CD4-positive, alpha-beta T cell treated with Interleukin-10 for 1 hour (primary cell): ENCODE measurements at places on chromosomes 2 and 18.
A peak's percentile ranks its signal among the peaks of the same experiment; 100 is the strongest.

DNA sequence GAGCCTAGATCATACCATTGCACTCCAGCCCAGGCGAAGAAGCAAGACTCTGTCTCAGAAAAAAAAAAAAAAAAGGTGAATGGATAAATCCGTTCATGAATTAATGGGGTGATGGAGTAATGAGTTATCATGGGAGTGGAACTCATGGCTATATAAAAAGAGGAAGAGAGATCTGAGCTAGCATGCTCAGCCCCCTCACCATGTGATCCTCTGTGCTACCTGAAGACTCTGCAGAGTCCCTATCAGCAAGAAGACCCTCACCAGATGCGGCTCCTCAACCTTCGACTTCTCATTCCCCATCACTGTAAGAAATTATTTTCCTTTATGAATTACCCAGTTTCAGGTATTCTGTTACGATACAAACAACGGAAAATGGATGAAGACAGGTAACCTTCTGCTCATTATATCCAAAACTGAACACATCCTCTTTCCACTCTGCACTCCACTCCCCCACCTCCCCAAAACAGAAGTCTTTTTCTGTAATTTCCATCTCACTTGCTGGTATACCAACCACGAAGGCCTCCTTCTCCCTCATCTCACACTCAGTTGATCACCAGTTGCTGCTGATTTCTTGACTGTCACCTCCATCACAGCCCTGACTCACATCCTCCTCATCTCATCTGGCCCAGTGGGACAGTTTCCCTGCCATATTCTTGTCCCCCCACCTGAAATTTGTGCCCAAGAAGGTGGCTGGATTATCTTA, 8.8 kb downstream of the RETREG2 start:
- no peak for DNase-seq

DNA sequence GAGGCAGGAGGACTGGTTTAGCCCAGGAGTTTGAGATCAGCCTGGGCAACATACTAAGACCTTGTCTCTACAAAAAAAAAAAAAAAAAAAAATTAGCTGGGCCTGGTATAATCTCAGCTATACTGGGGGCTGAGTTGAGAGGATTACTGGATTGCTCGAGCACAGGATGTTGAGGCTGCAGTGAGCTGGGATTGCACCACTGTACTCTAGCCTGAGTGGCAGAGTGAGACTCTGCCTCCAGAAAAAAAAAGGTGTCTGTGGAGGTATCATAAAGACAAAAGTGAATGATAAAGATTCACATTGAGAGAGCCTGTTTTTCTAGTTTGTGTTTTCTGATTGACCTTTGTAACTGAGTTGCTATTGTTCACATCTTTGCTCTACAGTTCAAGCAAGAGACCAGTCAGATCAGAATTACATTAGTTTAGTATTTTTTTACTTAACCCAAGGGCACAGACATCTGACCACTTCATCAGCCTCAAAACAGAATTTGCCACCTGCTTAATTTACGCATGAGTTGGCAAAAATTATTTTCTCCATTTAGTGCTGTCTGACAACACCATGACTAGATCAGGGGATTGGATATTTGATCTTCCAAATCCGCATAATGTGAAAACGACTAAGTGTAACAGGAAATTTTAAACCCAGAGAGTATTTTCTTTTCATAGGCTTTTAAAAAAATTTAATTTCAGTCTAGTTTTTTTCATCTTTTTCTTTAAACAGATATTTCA, 271.0 kb downstream of the TGIF1 start:
- DNase-seq = no peak

GRCh38 chr2:148909114-148909513, 34.1 kb downstream of the KIF5C start:
- DNase-seq = no peak

- no peak for DNase-seq
These were observed 759.0 kb downstream of the SOCS6 start for GRCh38 chr18:71047882-71048281.

- DNase-seq = no peak
These were observed 23.5 kb downstream of the MBP start for GRCh38 chr18:77108821-77109647.

DNA sequence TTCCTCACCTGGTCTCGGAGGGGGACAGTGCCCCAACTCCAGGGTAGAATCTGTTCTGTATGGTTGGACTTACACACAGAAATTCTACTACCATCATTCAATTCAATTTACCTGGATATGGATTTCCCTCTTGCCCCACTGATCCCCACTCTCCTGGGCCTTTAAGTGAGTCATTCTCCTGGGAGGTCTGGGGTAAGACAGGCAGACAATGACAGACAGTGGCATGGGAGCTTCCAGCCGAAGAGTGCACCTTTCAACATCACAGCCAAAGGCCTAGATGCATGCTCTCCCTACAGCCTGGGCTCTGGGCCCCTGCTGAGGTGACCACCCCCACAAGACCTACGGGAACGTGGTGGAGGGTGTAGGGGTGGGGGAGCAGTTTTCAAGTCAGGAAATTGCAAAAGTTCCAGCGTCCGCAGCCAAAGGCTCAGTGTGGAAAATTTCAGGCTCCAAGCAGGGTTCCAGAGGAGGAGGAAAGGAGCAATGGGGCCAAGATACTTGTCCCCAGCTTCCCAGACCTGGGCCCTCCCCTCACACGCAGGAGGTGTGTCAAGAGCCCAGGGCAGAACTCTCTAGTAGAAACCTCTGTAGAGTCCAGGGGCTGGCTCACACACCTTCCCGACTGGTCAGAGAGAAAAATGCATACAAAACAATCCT, 296.4 kb downstream of the CYP26B1 start:
- no peak for DNase-seq

GRCh38 chr2:15145046-15145817, 415.9 kb downstream of the NBAS start:
- no peak for DNase-seq

DNA sequence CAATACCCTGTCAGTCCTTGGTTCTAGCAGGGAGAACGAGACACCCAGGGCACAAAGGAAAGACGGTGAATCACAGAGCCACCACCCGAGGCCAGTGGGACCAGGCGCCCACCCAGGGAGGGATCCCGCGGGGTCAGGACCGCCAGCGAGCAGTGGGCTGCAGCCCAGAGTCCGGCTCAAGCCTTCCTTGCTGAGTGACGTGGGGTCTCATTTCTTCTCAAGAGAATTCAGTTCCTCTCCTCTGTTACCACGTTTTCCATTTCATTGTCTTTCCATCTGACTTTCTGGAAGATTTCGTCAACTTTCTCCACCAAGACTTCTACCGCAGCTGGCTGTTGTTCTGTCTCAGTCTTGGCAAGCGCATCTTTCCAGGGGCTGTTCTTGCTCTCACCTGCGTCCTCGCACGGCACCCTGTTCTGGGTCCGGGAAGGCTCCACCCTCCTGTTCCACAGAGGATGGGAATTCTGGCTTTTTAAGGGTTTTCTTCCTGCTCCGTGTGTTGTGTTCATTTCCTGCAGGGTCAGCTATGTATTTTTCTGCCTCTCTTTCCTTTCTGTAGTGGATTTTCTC, 248.6 kb downstream of the NDUFA10 start:
- no peak for DNase-seq

DNA sequence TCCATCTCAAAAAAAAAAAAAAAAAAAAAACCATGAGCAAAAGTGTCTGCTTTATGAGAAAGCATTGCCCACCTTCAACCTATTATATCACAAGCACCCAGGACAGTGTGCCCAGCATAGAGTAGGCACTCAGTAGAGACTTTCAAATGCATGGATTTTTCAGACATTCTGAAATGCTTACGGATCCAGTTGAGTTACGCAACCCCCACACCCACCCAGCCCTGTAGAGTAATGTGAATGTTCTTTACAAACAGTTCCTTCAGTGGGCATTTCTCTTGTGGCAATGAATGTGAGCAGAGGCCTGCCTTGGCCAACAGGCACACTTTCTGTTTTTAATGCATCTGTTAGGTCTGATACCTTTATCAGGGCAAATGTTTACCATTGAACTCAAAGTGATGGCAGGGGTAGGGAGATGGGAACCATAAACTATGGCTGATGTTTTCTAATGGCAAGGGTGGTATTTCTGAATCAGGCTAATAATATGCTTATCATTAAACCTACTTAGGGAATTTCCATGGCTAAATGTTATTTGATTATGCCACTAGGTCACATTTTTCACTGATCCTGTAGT, 65.0 kb upstream of the RPL31 start:
- DNase-seq = no peak

DNA sequence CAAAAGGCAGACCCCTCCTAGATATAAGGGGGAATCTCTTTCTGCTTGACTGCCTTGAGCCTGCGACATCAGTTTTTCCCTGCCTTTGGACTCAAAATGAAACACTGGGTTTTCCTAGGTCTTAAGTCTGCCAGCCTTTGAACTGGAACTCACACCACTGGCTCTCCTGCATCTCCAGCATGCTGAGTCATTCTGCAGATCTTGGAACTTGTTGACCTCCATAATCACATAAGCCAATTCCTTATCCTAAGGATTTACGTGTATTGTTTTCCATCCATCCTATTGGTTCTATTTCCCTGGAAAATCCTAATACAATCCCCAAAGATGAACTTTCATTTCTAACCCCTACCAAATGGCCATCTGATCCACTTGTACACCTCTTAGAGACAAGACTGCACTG, 88.0 kb downstream of the AFF3 start:
- no peak for DNase-seq

DNA sequence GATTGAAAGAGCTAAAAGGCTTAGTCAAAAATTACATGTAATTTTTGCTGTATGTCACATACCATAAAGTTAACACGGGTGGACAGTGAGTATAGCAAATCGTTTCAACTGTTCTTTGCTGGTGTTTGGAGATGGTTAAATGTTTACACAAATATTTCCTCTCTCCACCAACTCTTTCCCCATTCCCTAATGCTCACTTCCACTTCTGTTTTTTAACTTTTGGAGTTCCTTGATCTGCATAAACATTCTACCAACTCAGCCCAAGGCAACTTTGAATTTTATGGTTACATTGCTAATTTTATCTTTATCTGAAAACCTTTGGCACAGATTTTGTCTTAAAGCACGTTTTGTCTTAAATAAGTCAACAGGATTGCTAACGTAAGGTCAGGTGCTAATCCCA, 1.9 kb upstream of the SPOPL start:
- no peak for DNase-seq

DNA sequence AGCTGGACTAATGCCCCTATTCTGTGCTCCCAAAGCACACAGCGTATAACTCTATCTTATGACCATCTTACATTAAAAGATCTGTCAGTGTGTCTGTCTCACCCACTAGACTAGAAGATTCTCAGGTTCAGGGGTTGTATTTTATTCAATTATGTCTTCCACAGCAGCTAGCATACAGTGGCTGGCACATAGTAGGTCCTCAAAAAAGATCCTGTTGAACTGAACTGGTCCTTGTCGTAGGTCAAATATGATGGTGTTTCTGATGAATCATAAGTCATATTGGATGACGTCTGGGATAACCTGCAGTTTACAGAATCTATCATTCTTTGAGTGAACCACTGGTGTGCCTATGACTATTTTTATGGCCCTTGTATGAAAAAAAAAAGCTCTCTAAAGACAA, 11.3 kb upstream of the TTC39C start:
- no peak for DNase-seq

- DNase-seq = no peak
These were observed 1186.8 kb upstream of the CELF4 start for GRCh38 chr18:38752430-38752829.

- no peak for DNase-seq
These were observed 18.4 kb downstream of the ATOH8 start for GRCh38 chr2:85772019-85772745.

DNA sequence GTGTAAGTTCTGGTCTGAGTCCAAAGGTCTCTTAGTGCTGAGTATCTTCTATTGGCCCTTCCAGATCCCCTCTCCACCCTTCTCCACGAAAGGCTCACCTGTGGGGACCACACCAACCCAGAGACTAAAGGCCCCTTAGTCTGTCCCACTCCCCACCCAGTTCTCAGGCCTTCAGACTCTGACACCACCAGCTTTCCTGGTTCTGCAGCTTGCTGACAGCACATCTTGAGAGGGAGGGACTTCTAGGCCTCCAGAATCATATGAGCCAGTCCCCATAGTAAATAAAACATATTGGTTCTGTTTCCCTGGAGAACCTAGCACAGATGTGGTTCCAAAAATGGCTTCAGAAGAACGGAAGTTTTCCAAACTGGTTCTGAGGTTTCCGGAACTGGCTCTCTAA, 38.5 kb upstream of the KLF11 start:
- DNase-seq = no peak

GRCh38 chr2:39881494-39881893, 102.4 kb upstream of the THUMPD2 start:
- DNase-seq = no peak

GRCh38 chr2:196555161-196555560, 84.4 kb upstream of the CCDC150 start:
- no peak for DNase-seq

DNA sequence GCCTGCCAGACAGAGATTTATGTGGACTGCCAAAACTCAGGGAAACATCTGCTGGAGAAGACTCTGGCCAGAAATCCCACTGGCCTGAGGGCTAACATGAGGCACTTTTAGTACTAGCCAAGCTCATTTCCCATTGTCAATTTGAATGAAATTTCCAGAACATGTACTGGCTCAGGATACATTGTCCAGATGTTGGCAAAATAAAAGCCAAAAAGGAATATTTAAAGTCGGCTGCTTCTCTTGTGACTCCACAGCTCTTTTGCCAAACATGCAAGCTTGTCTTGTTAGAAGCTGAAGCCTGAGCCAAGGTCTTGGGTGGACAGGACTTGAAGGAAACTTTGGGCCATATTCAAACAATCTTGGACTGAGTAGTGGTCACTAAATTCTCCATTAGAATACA, 215.5 kb downstream of the NCKAP5 start:
- DNase-seq = no peak

GRCh38 chr2:139165041-139165440, 384.9 kb upstream of the NXPH2 start:
- DNase-seq = no peak

DNA sequence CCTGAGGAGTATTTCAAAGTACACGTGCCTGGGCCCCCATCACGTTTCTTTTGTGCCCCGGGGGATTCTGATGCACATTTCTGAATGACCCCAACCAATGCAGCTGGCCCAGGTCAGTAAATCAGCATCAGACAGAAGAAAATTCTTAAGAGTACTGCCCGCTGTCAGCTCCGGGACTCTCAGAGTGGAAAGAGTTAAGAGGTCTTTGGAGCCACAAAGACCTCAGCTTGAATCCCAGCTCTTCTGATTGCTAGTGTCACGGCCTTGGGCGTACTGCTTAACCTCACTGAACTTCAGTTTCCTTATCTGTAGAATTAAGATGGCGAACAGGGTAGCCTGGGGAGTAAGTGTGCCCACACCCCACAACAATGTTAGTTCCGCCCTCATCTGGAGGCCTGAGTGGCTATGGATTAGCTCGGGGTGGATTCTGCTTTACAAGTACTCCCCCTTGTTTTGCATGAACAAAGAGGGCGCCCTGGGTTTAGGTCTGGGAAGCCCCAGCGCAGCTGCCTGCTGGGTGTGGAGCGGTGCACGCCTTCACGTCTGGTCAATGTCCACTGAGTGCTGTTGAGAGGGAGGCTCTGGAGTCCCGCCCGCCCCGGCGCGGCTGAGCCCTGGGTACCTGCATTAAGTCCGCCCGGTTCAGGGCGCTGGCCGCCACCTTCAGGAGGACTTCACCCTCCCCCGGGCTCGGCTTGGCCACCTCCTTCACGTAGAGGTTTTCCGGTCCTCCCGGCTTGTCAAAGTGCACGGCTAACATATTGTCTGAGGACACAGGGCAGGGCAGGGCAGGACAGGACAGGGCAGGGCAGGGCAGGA, 858 bp downstream of the TP53I3 start:
- DNase-seq = peak; percentile 52

GRCh38 chr2:19542796-19543662, 184.6 kb upstream of the OSR1 start:
- no peak for DNase-seq

GRCh38 chr18:8997634-8998033, 104.9 kb upstream of the NDUFV2 start:
- DNase-seq = no peak

GRCh38 chr2:7430869-7431641, 513.8 kb downstream of the RNF144A start:
- peak; percentile 32 for DNase-seq
